GM20000 (cell line): ENCODE measurements at places on chromosomes 7 and 10.

GRCh38 chr10:75398200-75398691 is 3.3 kb downstream of the ZNF503 start:
- DNase-seq = no peak

DNA sequence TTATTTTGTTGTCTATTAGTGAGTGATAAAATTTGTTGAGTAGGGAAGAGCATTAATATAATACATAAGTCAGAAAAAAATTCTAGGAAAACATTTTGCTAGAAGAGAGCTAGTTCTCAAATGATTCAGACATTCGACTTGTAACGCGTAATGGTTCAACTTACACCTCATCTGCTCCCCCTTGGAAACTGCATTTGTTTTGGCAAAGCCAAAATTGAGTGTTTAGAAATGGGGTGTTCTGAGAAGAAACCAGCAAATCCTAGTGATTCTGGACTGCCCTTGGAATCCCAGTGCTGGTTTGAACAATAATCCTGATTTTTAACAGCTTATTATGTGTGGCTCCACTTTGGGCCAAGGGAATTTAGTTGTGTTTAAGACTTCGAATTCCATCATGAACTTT is 475.7 kb downstream of the SUGCT start:
- no peak for DNase-seq

DNA sequence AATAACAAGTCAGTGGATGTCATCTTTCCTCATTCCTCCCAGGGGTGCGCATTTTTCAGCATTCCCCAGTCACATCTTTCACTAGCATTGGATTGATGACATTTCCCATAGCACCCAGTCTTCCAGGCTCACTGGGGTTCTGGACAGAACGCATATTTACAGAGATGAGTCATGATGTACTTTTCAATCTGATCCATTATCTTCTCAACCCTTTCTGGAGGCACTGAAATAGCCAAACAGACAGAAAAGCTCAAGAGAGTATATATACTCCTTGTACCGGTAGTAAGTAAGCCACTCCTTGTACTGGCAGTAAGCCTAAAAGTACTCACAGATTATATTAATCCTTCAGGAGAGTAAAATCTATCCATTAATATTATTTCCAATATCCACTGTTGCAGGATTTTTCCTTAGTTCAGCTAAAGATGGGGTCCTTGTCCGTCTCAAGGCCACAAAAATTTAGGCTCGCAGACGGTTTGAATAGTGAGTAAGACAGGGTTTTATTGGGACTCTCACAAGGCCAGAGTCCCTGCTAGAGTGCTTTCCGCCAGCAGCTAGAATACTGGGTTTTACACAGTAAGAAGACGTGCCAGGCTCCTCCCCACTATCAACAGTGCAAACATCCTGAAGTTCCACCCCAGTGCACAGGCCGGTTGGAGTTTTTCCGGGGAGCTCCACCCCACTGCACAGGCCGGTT is 60.8 kb downstream of the MDH2 start:
- DNase-seq = no peak

GRCh38 chr10:3902054-3902808 is 117.2 kb upstream of the KLF6 start:
- DNase-seq = peak; percentile 72

GRCh38 chr7:51045319-51046102 is 262.8 kb upstream of the GRB10 start:
- no peak for DNase-seq

GRCh38 chr7:140653319-140654108 is 12.9 kb upstream of the DENND2A start:
- peak; percentile 54 for DNase-seq

- no peak for DNase-seq
These were observed 39.2 kb upstream of the TUBB8 start for GRCh38 chr10:88253-88652.

DNA sequence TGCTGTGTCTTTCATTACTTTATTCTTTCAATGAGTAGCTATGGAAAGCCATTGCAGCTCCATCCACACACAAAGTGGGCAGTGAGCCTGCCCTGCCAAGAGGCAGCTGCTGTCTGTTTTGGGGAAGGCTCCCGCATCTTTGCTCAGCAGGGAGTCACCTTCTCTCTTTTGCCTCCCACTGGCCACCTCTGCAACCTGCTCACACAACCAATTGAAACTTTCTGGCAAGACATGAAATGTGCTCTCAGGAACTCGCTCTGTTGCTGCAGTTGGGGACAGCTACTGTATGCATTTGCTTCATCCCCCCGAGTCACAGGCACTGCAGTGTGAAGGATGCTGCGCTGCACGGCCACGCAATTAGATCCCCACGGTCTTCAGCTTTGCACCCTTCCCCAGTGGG is 244.8 kb upstream of the NFE2L3 start:
- DNase-seq = no peak

DNA sequence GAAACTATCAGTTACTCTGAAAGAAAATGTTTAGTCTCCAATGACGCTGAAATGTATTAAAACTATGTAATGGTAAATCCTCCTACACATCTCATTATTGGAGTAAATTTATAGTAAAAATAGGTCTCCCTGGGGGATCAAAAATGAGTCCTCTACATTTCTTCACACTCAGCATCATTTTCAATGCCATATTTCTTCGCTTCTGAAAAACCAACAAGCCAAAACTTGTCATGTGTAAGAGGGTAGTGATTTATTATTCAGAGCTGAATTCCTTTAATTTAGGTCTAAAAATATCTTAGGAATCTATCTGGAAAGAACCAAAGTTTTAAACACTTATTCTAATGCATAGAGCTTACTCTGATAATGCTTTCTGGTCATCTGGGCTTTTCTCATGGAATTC is 3.0 kb downstream of the PDK4 start:
- DNase-seq = no peak

DNA sequence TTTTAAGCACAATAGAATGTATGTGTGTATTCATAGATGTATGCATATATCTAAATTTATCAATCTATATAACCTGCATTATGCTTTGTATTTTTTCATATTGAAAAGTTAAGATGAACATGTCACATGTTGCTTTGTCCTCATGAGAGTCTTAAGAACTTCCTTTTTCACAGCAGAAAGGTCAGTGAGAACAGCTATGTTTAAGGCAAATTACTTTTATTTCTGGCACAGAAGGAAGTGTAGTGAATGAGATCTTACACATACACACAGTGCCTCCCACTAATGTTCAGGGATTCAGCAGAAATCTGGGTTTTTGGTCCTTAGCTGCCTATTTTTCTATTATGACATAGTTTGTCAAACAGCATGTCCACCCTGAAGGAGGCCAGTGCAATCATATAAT is 134.8 kb downstream of the TMEM26 start:
- no peak for DNase-seq

DNA sequence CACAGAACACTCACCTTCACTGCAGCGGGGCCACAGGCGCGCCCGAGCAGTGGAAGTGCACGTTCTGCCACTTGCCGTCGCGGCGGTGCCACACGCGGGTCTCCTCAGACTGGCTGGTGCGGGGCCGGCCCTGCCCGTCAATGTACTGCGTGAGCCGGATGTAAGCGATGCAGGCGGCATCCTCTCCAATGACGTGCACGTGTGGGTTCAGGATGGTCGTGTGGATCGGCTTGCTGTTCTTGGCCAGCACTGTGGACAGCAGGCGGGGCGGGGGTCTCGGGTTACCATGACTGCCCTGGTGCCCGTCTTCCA is 19.2 kb downstream of the YKT6 start:
- DNase-seq = no peak

DNA sequence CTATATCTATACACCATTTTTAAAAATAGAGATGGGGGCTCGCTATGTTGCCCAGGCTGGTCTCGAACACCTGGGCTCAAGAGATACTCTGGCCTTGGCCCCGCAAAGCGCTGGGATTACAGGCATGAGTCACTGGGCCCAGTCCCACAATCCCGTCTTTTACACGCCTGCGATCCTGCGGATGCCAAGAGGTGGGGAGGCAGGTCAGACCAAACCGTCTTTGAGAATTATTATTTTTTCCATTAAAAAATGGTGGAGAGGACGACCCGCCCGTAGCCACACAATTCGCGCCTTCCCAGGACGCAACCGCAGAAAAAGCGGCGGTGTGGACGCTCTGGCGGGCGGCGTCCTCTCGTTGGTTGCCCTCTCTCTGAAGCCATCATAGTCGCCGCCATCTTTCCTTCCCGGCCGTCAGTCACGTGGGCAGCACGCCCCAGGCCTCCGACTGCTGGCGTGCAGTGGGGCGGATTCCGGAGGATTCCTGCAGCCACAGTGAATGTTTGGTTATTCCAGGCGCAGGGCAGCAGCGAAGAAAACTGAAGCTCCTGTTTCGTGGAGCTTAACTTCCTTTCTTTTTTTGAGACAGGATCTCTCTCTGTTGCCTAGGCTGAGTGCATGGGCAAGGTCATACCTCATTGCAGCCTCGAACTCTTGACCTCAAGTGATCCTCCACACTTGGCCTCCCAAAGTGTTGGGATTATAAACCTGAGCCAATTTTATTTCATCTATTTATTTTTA is 9.9 kb upstream of the EPHB4 start:
- peak; percentile 86 for DNase-seq

DNA sequence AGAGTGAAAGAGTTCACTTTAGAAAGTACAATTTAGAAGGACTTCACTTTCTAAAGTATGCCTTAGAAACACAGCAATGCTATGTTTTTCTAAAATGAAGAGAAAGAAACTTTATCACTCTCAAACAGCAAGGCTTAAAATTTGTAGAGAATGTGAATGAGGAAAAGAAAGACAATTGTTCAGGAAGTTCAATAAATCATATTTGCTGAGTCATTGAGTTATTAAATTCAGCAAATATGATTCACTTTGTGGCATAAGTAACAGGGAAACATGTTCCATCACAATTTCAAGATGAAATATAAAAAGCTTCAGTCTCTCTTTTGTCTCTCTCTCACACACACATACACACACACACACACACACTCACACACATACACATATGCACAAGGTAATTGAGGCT is 187.9 kb downstream of the PCDH15 start:
- DNase-seq = no peak

DNA sequence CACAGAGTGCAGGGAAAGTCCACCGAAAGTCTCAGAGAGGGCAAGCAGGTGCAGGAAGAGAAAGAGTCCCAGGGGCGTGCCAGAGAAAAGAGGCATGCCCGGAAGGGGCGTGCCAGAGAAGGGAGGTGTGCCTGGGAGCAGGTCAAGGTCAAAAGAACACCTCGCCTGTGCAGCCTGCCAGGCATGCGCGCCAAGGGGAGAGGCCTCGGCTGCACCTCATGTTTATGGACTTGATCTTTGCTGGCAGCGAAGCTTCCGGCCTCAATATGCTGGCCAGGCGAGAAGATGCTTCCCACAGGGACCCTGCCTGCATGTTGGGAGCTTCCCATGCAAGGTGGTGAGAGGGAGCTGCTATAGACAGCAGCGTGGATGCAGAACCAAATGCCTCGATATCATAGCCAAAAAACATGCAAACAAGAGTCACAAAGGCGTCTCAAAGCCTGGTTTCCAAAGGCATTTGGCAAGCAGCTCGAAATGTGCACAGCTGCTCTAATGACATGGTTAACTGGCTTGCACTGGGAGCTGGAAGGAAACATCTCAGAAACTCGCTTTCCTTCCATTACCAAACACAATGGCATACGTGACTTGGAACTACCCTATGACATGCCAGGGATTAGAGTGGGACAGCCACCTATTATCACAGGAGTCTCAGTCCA is 192.5 kb upstream of the PPP2R2D start:
- DNase-seq = no peak

DNA sequence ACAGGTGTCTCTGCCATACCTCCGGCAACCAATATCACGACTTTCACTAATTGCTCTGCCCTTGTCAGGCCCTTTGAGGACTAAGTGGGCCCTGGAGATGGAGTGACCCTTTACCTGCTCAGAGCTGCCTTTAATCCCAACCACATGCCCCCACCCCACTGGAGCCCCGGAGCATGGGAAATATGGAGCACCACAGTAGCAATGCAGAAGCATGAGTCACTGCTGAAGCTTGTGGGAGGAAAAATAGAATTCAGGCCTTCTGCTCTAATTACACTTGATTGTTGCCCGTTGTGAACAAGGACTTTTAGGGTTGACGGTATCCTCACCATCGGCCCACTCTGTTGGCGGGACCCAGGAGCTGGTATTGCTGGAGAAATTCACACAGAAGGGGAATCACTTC is 52.5 kb upstream of the FRMD4A start:
- no peak for DNase-seq

- DNase-seq = no peak
These were observed 196.3 kb downstream of the EBF3 start for GRCh38 chr10:129767751-129768150.

DNA sequence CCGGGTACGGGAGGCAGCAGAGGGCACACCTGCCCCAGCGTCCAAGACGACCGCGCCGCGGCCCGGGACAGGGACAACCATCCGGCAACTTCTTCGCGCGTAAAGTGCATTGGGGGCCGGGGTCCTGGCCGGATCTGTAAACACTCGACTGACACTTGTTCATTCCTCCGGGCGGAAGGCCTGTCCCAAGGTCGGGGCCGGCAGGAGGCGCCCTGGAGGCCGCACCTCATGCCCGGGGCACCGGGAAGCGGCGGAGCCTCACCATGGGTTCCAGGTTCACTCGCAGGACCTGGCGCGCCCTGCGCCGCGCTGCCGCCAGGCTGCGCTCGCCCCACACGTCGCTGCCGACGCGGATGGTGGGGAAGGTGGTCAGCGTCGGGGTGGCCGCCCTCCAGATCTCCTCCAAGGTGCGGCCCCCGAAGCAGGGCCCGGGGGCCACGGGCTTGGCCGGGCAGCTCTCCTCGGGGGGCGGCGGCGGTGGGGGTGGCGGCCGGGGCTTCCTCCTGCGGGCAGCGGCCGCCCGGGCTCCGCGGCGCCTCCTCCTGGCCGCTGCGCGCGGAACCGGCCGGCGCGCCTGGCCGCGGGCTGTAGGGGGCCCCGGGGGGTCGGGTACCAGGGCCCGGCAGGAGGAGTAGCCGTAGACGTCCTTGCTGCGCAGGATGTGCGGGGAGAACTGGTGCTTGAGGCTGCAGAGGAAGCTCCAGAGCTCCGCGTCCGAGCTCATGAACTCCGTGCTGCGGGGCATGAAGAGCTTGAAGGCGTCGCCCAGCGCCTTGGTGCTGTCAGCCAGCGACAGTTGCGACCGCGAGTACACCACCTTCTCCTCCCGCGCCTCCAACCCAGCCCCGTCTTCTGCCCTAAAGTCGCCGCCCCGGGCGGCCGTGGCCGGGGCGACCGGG is 746 bp downstream of the CCDC71L start:
- DNase-seq = peak; percentile 92

- no peak for DNase-seq
These were observed 285.6 kb upstream of the SORCS1 start for GRCh38 chr10:107450056-107450455.

- peak; percentile 79 for DNase-seq
These were observed 26.2 kb upstream of the ZNF467 start for GRCh38 chr7:149799397-149800168.

- no peak for DNase-seq
These were observed 56.8 kb downstream of the BBS9 start for GRCh38 chr7:33186192-33186591.

- DNase-seq = no peak
These were observed 142.9 kb downstream of the THSD7A start for GRCh38 chr7:11689096-11689495.

GRCh38 chr10:114412907-114413797 is 8.8 kb upstream of the AFAP1L2 start:
- no peak for DNase-seq

DNA sequence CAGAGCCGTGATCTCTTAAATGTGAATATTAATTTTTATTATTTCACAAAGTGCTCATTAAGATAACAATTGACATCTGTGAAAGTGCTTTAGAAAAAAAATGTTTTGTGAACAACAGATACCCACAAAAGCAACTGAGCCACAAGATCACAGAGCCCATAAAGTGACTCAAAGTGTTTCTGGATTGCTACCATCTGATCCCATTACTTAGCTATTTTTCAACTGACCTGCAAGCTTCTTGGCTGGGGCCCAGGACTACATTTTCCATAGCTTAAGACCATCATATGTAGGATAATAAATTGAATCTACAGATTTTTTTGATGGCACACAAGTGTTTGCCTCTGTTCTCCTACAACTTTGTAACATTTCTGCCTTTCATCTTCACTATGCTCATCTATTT is 674.4 kb downstream of the PHTF2 start:
- DNase-seq = no peak
